ENCODE measurements at places on chromosomes 5 and 9.

GRCh38 chr5:179154346-179154990, 94.3 kb downstream of the ZNF354C start:
- no peak for DNase-seq

GRCh38 chr9:17656889-17657288, 78.0 kb downstream of the SH3GL2 start:
- DNase-seq = no peak

- DNase-seq = no peak
Observed at GRCh38 chr5:160064995-160065614, 54.1 kb downstream of the PWWP2A start.

GRCh38 chr5:57455511-57456455, 26.8 kb downstream of the ACTBL2 start:
- DNase-seq = no peak

- DNase-seq = no peak
Observed at GRCh38 chr9:28779243-28779642, 1206.0 kb upstream of the C9orf72 start.

DNA sequence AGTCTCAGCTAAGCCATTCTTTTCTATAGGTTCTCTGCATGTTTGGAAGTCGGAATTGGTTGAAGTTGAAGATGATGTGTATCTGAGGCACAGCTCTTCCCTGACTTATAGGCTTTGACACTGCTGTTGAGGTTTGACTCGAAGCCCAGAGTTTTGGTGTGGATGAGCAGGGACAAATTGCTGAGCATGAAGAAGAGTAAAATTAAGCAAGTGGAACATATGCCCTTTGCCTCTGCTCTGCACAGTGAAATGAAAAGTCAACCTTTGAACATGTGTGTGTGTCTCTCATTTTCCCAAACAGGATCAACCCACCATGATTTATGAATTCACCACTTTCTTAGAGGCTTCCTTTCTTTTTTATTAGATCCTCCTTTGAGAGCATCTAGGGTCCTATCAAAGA, 8.5 kb downstream of the HMHB1 start:
- DNase-seq = no peak

- no peak for DNase-seq
Observed at GRCh38 chr5:110785356-110785755, 46.5 kb downstream of the SLC25A46 start.

DNA sequence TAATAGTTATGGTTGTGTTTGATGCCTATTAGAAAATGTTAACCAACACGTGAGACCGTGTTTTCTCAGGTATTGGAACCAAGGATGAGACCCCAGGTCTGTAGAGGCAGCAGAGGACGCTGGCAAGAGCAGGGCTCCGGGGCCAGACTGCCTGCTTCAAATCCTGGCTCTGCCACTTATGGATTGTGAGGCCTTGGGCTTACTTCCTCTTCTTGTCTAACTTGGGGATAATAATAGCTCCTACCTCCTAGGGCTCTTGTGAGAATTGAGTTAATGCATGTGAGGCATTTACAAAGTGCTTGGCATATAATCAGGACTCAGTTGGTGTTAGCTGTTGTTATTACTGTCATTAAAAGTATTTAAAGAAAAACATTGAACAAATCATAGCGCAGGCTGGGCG, 85.5 kb upstream of the PITX1 start:
- DNase-seq = no peak

DNA sequence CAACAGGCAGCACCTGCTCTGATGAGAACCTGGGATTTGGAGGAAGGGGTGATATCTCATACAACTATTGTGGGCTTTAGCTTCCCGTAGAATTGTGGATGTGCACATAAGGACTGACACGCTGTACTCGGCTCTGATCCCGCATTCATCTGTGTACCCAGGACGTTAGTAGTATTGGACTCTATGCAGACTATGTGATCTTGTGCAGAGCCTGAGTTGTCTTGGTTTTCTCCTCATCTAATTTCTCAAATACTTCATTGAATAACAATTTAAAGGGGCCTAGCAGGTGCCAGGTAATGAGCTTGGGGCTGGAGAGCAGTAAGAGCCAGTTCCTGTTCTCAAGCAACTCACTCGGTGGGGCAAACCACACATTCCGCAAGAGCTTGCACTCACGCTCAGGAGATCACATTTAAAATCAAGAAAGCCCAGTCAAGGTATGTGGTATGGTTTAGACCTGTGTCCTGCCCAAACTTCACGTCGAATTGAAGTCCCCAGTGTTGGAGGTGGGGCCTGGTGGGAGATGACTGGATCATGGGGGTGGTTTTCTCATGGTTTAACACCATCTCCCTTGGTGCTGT, 14.8 kb downstream of the C5orf15 start:
- no peak for DNase-seq

DNA sequence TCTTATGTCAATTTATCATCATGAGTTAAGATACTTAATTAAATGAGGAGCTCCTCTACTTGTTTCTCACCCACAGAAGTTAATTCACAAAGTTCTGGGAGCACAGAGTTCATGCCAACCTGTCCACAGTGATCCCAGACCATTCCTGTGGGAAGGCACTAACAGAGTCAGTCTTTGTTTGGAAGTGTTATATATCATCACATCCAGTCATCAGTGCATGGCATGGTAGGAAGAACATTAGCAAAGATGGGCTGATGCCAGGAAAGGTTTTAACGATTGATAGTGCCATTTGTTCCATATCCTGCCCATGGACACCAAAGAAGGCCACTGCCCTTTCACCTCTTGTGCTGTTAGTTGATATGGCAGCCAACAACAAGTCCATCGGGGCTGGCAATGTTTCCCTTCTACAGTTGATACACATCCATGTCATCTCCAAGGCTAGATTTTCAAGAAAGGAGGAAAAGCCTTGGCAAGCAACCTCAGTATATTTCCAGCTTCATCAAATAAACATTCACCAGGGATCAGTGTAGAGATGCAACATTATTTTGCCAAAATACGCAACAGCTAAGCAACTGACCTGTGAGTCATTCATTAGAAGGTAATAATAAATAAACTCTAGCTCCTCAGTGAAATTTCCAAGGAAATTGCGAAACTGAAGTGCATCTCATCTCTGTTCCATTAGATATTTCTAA, 169.6 kb downstream of the RORB start:
- DNase-seq = no peak

- no peak for DNase-seq
Observed at GRCh38 chr5:145835848-145836239, 702 bp upstream of the PRELID2 start.

DNA sequence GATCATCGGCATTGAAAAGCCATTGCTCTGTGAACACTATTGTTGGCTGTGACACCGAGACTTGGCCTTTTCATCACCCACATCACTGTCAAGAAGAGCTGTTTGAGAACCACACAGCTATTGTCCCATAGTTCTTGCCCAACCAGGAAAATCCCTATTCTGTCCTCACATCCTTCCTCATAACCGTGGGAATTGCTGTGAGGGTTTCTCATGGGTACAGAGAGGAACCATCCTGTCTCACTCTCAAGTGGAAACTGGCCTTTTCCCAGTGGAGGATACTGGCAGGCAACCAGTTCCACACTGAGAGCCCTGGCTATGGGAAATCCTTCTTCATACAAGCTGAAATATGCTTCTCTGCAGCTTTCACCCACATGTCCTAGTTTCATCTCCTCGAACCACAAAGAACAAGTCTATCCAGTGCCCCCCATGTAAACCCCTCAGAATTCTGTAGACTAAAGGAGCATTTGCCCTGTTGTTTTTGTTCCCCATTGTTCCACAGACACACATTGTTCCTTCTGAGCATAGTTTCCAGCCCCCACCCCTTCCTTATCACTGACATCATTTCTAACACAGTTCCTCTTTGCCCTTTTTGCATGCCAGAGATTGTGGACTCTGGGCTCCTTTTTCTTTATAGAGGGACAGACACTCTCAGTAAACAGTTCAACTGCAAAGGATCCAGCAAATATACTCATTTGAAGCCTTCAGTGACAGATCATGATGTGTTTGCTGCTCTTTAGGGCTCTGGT, 57.8 kb upstream of the C5orf46 start:
- no peak for DNase-seq

DNA sequence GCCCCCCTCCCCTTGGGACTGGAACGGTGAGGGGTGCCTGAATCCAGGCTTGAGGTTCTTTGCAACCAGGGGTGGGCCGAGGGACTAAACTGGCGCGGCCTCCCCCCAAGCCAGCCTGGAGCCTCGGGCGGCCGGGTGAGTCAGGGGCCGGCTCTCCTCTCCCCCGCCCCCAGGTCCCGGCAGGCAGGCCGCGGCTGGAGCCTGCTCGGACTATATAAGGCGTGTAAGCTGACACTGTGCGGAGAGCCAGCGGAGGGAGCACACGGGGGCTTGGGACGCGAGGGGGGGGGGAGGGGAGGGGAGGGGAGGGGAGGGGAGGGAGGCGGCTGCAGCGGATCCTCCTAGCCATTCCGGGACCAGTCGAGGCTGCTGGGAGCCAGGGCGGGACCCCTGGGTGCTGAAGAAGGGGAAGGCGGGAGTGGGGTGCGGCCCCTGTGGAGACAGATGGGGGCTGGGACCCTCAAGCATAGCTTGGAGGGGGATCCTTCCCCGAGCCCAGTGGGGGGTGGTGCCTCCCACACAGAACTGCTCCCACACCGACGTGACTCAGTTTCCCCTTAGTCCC, 595 bp downstream of the PDLIM7 start:
- no peak for DNase-seq

DNA sequence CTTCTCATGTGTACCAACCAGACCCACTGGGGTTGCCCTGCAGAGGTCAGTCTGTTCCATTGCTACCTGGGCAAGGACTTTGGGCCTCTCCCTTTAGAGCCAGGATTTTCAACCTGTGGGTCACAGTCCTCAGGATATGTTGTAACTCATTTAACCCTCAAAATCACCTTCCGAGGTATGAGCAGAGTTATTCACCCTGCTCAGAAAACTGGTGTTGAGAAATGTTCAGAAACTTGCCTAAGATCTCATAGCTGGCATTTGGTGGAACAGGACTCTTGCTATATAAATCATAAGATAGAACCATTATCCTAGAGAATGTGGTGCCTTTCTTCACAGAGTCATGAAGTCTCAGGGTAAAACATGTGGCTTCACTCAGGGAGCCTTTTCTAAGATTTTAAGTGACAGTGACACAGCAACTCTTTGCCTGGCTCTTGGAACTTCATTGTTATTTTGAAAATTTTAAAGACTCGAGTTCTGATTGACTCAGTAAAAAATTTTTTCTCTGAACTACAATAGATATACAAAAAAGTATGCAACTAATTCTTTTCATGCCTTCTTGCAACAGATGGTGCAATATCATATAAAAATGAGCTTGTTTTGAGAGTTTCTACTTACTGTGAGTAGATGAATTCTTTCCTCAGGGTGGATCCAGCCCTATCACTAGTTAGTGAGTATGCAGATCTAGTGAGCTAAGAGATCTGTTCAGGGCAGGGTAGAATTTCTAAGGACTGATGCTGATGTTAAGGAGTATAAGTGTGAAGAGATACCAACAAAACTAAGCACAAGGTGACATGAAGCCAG, 29.5 kb downstream of the CAST start:
- no peak for DNase-seq

GRCh38 chr9:89807682-89808075, 202.9 kb downstream of the GADD45G start:
- no peak for DNase-seq

- no peak for DNase-seq
Observed at GRCh38 chr5:172559004-172559932, 81.8 kb upstream of the NEURL1B start.

GRCh38 chr9:70531311-70531710, 116.9 kb upstream of the KLF9 start:
- DNase-seq = no peak

- no peak for DNase-seq
Observed at GRCh38 chr5:79544131-79544530, 30.2 kb upstream of the HOMER1 start.

DNA sequence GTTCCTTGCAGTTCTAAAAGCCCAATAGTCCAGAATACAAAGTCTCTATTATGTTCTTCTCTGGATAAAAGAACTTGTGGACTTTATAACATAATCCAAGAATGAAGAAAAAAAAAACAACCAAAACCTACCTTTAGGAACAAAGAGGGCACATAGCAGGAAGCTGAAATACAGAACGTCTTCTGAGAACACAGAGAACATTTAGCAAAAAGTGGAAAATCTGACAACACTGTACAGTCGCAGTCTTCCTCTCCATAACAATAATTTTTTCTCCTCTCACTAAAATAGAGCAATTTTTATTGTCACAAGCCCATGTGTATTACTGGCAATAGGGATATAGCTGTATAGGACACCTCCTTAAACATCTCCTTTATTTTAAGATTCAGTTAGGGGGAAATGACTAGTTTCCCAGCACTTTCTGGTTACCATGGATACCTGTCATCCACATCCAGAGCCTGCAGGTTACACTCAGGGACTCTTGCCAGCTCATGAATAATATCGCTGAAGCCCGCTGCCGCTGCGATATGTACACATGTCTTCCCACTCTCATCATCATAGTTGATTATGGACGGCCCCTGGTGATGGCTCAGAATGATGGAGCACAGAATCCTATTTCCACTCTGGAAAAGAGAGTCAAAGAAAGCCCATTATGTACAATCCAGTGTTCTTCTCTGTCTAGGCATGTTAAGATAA, 106.5 kb downstream of the ANKRD55 start:
- DNase-seq = peak; percentile 29

- no peak for DNase-seq
Observed at GRCh38 chr9:109453210-109453842, 44.8 kb downstream of the PTPN3 start.

DNA sequence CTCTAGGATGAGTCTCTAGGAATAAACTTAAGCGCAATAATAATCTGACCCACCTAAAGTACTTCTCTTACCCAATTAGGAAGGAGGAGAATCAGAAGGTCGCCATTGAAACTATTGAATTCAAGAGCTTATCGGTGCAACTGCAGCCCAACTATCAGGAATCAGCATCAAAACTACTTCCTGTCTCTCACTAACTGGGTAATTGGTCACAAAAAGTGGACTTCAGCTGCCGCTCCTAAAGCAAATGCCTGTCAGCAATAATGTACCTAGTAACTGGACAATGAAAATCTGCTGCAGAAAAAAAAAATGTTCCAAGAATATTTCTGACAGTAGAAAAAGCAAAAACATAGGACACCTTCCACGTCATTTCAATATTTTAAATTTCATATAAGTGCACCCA, 3.3 kb downstream of the OR1L8 start:
- no peak for DNase-seq

DNA sequence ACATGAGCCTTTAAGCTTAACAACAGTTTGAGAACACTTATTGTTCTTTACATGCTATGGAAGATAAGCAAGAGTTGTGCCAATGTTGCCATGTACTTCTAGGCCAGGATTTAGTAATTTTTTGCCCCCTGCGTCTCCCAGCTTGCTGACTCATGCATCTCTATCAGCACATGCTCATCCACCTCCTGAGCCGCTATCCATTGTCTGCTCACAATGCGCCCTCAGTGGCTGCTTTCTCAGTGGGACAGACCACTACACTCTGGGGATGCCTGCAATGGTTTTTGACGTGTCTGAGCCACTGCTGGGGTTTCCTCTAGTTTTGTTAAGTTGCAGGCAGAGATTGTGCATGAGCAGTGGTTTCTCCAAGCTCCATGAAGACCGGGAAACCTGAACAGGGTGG, 50.9 kb upstream of the PHF2 start:
- no peak for DNase-seq

GRCh38 chr5:179375831-179376365, 30.6 kb upstream of the ADAMTS2 start:
- no peak for DNase-seq

All from CD4-positive, alpha-beta T cell treated with Interleukin-17A for 4 hours (primary cell).